Astrocyte of the spinal cord (primary cell): ENCODE measurements at places on chromosomes 11 and 22.

GRCh38 chr22:35728639-35729308 is 11.1 kb downstream of the APOL5 start:
- DNase-seq, result no peak

GRCh38 chr22:28151151-28151816 is 232.2 kb upstream of the PITPNB start:
- no peak for DNase-seq

DNA sequence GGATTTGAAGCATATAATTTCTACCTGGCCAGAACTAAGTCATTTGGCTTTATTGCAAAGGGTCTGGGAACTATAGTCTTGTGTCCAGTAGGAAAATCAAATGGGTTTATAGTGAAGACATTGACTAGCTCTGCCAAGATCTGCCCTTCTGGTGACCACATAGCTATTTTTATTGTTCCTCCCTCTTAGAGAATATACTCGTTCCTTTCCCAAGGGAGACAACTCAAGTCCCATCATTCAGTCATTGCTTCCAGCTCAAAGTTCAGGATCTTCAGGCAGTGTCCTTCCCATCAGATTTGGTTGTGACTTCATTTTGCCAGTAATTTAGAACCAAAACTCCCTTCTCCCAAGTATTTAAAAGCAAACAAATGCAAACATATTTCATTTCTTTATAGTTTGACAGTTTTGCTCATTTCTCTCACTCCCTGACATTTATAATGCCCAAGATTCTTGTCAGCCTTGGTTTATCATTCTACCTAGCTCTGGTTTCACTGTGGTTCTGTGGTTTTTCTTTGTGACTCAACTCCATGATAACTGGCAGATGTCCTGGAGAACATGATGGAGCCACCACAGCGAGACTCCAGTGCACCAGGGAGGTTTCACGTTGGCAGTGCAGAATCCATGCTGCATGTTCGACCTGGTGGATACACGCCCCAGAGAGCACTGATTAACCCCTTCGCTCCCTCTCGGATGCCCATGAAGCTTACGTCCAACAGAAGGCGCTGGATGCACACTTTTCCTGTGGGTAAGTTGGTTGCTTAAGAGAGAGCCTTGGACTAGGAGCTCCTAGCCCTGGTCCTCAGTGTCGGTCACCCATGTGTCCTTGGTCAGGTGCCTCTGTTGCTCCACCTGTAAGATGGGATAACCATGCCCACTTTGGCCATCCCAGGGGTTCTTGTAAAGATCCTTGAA is 64.9 kb downstream of the DEPDC5 start:
- peak; percentile 52 for DNase-seq

DNA sequence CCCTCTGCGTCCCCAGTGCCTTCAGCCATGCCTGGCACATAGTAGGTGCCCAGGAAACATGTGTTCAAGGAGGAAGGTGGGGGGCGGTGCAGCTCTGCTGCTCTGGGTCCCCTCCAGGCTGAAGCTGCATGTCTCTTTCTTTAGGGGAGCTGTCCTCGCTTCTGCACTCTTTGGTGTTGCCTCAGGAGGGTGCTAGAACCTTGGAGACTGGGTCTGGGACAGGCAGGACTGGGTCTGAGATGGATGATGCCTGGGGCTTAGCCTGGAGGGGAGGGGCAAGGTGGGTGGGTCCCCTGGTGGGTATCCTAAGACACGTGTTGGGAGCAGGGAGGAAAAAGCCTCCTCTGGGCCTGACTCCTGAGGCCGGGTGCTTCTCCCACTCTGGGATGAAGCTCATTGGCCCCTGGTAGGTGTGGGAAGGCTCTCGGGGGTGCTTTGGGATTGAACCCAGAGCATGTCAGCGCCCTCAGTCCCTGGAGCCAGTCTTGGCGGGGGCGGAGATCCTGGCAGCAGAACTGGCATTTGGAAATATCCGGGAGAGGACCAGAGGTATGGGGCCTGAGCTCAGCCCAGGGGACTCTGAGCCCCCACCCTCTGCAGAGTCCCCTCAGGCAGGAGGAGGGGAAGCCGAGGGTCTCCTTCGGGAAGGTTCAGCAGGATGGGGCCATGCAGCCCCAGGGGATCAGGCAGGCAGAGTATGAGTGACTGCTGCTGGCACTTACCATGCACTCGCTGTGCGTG is 6.7 kb upstream of the GSTP1 start:
- DNase-seq, result no peak

- DNase-seq, result peak; percentile 37
Observed at GRCh38 chr11:63919267-63920125, 2.5 kb upstream of the RCOR2 start.

DNA sequence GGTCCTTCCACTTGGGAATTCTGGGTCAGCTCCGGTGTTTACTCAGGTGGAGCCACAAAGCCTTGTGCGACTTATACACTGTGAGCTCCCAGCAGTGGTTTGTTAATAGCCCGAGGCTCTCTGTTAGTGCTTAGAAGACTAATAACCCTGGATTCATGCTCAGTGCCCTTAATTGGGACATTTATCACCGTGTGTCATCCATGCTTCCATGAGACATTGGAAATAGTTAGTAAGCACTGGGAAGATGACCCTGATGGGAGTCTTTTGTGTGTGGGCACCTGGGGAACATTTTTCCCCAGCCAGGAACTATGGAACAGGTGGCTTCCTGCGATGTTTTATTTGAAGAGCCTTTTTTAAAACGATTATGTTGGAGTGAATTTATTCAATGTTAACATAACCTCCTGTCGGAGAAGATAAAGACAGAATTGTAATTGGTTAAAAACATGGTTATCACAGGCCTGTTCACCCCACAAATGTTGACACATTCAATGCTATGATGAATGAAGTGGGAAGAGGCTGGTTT is 188.9 kb downstream of the MYO18B start:
- no peak for DNase-seq

DNA sequence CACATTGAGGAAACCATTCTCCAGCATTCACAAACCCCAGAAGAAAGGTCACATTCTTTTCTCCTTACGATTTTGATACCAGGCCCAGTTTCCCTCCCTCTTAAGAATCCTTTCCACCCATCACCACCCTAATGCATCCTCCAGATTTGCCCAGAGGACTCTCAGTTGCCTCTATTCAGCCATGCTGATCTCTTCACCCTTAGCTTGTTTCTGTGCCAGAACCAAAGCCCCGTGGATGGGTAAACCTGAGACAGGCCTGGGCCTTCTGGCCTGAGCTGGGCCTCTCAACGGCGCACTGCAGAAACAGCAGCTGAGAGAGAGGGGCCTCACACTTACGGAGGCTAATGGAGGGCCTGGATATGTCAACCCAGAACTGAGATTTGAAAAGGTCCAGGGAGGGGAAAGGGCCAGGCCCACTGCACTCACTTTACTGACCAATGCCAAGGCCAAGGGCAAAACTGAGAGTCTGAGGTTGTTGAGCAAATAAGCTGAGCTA is 32.2 kb upstream of the OAF start:
- DNase-seq, result no peak

GRCh38 chr11:11149671-11150459 is 203.2 kb downstream of the CSNK2A3 start:
- no peak for DNase-seq

- DNase-seq, result no peak
Observed at GRCh38 chr11:24406980-24407379, 89.9 kb upstream of the LUZP2 start.

GRCh38 chr22:31872209-31872608 is 72.1 kb upstream of the YWHAH start:
- no peak for DNase-seq

DNA sequence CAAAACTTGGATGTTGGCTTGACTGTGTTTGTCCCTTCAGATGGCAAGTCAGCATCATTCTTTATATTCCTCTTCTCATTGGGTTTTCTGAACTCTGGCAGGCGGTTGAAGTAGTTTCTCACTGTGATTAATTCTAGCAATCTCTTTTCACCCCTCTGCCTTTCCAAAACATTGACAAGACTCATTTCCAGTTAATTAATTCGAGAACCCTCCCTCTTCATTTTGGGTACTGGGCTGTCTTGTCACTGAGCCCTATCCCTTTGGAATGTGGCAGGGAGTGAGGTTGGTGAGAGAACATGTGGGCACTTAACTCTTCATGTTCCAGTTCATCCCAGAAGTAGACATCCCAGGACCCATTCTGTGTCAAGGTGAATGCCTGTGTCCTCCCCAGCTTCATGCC is 133.0 kb downstream of the WNT7B start:
- no peak for DNase-seq

DNA sequence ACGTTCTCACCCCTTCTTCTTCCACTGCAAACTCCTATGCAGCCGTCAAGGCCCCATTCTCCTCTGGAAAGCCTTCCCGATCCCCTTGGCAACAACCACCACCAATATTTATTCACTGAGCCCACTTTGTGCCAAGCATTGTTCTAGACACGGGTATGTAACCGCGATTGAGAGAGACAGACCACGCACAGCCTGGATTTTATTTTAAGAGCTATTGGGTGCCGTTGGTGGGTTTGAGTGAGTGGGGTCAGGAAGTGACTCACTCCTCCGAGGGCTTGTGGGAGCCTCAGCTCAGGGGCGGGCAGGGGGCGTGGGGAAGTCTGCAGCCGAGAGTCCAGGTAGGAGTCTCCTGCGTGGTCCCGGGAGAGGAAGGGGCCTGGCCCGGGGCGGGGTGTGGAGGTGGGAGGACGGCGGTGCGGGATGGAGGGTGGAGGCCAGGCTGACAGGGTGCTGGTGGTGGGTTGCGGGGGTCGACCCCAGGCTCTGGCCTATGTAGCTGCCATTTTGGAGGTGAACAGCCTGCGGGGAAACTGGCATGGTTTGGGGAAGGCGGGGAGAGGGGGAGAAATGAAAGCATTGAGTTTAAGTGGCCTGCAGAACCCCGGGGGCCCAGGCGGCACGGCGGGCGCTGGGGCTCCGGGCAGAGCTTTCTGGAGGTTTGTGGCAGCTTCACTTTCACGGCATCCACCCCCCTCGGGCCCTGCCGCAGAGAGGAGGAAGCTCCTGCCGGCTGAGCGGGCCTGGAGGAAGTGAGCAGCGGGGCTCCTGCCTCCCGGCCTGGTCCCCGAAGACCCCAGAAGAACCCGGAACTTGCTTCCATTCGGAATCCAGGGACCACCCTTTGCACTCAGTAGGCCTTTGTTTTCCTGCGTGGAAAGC is 547 bp downstream of the PARVG start:
- no peak for DNase-seq

- DNase-seq, result no peak
Observed at GRCh38 chr11:330694-331357, 10.2 kb upstream of the IFITM3 start.

- DNase-seq, result no peak
Observed at GRCh38 chr11:33598426-33599069, 102.1 kb downstream of the C11orf91 start.

DNA sequence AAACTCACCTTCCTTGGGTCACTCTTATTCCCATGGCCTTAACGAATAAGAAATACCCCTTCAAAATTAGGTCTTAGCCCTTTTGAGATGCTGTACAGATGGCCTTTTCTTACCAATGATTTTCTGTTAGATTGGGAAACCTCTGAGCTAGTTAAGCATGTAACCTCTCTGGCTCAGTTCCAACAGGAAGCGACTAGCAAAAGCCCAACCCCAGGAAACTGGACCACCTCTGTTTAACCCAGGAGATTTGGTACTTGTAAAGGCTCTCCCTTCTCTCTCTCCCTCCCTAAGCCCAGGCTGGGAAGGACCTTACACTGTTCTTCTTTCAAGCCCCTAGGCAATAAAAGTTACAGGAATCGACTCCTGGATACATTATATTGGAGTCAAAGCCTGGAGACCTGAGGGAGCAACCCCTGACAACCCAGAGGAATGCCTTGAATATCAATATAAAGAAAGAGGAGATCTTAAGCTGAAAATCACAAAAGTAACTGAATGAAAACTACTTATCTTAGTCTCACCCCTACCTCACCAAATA is 11.7 kb downstream of the APIP start:
- DNase-seq, result no peak

GRCh38 chr11:92314499-92314898 is 89.9 kb downstream of the FAT3 start:
- peak; percentile 46 for DNase-seq
